ENCODE measurements at places on chromosomes 2 and 18.

GRCh38 chr18:36394486-36394885, 97.0 kb downstream of the FHOD3 start:
- no peak for DNase-seq

- no peak for DNase-seq
These were observed 187.6 kb downstream of the ZNF521 start for GRCh38 chr18:25164211-25164847.

- peak; percentile 42 for DNase-seq
These were observed 1.6 kb upstream of the LPIN1 start for GRCh38 chr2:11744631-11745394.

DNA sequence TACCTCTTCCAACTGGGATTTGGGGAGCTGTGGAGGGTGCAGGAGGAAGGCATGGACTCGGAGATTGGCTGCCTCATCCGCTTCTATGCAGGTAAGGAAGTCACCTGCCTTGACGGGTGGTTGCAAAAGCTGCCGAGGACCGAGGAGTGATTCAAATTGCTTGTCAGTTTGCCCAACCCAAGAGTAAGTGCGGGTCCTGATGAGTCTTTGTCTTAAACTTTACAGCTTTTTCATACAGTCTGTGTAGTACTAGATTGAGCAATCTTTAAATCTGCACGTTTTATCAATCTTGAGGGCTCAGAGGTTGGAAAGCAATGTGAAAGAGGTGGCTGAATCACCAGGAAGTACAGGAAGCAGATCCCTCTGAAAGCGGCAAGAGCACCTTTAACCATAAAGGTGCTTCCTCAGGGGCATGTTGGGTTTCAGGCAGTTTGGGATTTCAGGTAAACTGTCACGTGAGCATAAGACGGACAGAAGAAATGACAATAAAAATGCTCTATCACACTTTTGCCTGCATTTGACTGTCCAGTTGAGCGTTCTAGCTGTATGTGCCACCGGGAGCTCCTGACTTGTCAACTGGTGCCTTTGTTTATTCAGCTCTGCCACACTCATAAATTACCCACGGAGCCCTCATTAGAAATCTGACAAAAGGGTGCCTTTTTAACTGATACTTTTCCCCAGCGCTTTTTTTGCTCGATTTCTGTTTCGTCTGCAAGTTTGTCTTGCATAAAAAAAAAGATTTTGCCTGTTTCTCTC, 2.0 kb downstream of the PHLPP1 start:
- peak; percentile 48 for DNase-seq

DNA sequence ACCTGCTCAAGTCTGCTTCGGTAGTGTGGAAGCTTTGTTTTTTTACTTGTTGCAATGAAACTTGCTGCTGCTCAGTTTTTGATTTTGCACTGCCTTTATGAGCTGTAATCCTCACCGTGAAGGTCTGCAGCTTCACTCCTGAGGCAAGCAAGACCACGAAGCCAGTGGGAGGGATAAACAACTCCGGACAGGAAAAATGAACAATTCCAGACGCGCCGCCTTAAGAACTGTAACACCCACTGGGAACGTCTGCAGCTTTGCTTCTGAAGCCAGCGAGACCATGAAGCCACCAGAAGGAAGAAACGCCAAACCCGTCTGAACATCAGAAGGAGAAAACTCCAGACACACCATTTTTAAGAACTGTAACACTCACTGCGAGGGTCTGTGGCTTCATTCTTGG, 245.7 kb upstream of the REG3G start:
- DNase-seq: no peak

DNA sequence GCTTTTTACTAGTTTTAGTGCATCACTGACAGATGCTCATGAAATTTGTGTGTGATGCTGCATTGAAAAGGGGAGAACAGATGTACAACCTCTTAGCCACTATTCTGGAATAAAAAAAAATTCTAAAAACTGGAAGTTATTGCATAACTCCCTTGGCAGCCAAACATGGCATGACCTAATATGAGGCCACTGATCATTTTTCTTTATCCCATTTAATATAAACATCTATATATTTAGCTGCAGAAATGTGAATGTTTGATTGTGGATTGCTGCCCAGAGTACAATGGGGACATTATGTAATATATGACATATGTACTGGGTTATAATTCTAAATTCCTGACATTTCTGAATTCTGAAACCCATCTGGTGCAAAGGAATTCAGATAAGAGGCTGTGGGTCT, 86.5 kb downstream of the CDCA7 start:
- peak; percentile 53 for DNase-seq

- peak; percentile 82 for DNase-seq
These were observed 90.9 kb downstream of the ACVR1 start for GRCh38 chr2:157785200-157785599.

DNA sequence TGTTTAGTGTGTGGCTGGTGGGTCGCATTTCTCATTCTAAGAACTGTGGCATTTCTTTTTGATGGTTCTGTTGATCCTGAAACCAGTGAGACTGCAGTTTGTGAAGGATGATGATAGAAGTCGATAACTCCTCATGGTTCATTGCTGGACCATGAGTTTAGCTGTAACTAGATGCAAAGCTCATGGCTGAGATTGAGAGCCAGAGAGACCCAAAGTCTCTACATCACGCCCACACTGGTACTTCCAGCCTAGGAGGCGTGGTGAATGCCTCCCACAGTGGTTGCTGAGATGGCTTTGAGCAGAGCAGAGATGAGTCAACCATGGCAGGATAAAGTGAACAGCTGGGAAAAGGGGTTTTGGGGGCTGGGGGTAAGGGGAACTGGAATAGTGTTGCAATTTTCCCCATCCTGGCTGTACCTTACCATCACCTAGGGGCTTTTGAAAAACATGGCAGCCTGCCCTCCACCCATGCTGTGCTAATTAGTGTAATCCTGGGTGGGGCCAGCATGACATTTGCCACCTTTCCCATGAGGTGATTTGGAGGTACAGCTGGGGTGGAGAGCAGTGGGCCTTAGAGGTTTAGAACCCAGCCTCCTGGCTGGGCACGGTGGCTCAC, 24.1 kb downstream of the INPP4A start:
- DNase-seq: peak; percentile 39

DNA sequence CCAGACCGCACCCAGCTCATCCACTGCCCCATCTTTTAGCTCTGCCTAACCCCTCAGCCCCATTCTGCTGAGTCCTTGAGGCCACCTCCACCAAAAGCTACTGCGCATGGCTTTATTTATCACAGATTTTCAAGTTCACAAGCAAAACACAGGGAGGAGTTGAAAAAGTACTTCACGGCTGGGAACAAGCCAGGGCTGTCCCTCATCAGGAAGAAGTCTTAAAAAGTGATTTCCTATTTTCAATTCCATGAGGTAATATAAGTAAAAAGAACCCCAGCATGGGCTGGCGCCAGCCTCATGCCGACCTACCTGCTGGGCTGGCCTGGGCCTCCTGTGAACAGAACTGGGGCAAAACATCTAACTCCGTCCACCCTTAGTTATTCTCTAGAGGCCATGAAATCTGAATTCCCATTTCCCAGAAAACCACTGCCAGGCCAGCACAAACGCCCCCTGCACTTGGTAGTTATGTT, 69.0 kb downstream of the POLR1A start:
- DNase-seq: no peak

GRCh38 chr2:128368437-128369107, 49.9 kb upstream of the HS6ST1 start:
- DNase-seq: no peak

DNA sequence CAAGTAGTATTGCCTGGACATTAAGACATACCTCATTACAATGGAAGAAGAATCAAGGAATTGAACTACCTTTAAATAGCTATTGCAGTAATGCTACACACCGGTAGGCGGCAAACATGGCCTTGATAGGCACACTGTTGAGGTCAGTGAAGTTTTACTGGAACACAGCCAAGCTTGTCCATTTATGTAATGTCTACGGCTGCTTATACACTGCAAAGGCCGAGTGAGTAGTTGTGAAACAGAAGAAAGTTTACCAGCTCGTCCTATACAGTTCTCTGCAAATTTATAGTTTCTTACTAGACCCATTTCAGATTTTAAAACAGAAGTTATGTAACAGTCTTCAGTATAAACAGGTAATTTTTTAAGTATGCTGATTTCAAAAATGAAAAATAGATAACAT, 38.8 kb downstream of the PPP4R1 start:
- peak; percentile 99 for DNase-seq

DNA sequence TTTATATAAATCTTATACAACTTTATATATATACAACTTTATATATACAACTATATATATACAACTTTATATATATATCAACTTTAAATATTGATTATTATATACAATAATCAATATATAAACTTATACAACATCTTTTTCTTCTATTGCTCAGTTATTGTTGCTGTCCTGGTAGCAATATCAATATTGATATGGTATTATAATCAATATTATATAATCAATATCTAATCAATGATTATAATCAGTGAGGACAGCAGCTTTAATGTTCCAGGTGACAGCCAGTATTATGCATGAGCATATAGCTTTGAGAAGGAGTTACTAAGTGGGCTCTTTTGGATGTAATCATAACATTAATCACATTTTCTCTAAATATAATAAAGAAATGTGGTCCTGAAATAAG, 242.3 kb upstream of the SOX11 start:
- DNase-seq: no peak

DNA sequence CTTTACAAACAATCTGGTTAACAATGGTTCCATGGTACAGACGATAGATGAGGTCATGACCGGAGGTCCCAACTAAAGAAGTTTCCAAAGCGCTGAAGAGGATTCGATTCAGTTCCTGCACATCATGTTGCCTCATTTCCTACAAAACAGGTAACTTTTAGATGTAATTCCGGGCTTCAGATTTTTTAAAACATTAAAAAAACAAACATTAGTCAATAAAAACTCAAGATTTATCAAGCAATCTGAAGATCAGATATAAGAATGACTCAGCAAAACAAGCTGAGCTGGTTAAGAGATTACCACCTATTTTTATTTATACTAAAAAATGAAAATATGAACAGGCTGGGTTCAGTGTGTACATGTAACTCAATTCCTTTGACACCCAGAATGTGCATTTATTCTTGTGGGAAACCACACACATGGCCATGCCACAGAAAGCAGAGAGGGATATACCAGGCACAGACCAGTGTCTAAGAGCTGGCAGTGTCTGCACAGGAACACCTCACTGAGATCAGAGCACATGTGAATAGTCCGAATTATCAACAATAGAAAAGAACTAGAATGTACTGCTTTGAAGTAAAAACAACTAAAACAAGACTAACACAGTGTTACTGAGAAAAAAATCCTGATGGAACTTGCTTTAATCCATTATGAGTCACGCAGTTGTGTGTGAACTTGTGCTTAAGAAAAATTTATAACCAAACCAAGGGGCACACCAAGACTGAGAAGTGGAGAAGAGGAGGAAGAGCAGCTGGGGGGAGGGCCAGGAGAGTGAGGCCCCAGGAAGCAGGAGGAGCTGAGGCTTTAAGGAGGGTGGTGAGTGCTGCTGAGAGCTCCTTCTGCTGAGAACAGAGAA, 9.5 kb downstream of the USP40 start:
- DNase-seq: peak; percentile 57

DNA sequence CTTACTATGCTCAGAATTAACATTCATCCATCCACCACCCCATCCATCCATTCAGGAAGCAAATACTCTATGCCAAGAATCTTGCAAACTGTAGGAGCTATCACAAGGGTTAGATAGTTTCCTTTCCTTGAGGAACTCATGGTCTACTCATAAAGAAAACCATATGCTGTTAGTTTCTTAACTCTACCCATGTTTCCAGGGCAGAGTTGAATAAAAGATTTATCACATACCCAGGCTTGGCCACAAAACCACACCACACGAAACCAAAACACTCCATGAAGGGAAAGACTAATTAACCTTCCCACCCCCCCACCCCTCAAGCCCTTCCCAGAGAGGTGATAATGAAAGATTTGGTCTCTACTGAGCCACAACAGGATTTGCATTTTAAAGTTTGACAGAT, 23.7 kb upstream of the MSGN1 start:
- no peak for DNase-seq

GRCh38 chr2:181879295-181879694, 12.2 kb upstream of the ITPRID2 start:
- no peak for DNase-seq

- no peak for DNase-seq
These were observed at the start of gene TRPM8 for GRCh38 chr2:233917116-233917515. TRPM8 (plus strand) TSS chr2:233917373; CDS start chr2:233926538, 9,165 bp downstream.

GRCh38 chr2:80482276-80482675, 177.7 kb upstream of the LRRTM1 start:
- DNase-seq: no peak

- DNase-seq: no peak
These were observed 2.0 kb downstream of the SATB2 start for GRCh38 chr2:199455545-199456382.

DNA sequence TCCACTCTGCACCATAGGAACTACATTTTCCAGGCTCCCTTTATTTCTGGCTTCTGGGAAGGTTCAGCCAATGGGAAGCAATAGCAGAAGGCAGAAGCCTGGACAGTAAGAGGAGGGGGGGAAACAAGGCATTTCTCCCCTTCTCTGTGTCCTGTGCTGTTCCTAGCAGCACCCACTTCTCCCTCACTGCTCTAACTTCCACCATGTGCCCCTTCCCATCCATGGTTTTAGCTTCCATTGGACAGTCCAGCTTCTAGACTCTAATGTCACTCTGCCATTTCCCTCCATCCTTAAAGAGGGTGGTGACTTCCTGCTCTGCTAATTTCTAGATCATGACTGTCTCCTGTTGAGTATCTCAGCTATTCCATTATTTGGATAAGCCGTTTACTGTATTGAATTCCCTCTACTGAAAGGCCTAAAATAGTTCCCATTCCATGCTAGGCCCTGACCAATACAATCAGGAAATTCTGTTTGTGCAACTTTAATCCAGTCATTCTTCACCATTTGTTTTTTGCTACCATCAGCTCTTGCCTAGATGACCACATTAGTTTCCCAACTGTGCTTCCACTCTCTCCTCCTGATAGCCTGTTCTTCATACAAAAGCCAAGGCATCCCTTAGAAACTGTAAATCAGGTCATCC, 20.8 kb upstream of the LYPD1 start:
- no peak for DNase-seq

- peak; percentile 26 for DNase-seq
These were observed 20.8 kb downstream of the RASGRP3 start for GRCh38 chr2:33497221-33497650.

GRCh38 chr2:150167711-150168110, 319.8 kb downstream of the RND3 start:
- DNase-seq: peak; percentile 72

GRCh38 chr2:74039611-74040010, 54.9 kb downstream of the TET3 start:
- no peak for DNase-seq

- no peak for DNase-seq
These were observed 3.4 kb downstream of the ASAP2 start for GRCh38 chr2:9210030-9210429.

- DNase-seq: no peak
These were observed 68.0 kb upstream of the RIOK3 start for GRCh38 chr18:23384778-23385736.

Data from fibroblast of pulmonary artery (primary cell).